Lung (tissue), 17 donors: ENCODE measurements at places on chromosomes 7 and 10. TPM values are rescaled to one million over a fixed set of nuclear protein-coding genes. Genes with fewer than 3 reads are reported as not detected.

Gene EPO
- not detected for polyA plus RNA-seq

Gene CNTNAP2
- 0.61 TPM for polyA plus RNA-seq

Gene HOXA6
- polyA plus RNA-seq, result 0.94 TPM

Gene GNGT1
- not detected for polyA plus RNA-seq

Gene CTAGE8
- 0.76 TPM for polyA plus RNA-seq

Gene NEURL1
- 2.0 TPM for polyA plus RNA-seq

Gene NKX1-2
- 0.02 TPM for polyA plus RNA-seq

Gene VPS37D
- 1.3 TPM for polyA plus RNA-seq
